GM23248 (cell line): ENCODE measurements at places on chromosomes 4 and X.

- no peak overlapping the region for H3K4me3 ChIP-seq
- H3K27me3 ChIP-seq = no peaks in the 10 kb centered on the region
- H3K4me1 ChIP-seq = no peaks in the 10 kb centered on the region
- H3K36me3 ChIP-seq = no peaks in the 10 kb centered on the region
- DNase-seq = no peak
- H3K27ac ChIP-seq = no peak overlapping the region
These were observed 5.7 kb downstream of the SLC6A8 start for GRCh38 chrX:153693216-153694086.

DNA sequence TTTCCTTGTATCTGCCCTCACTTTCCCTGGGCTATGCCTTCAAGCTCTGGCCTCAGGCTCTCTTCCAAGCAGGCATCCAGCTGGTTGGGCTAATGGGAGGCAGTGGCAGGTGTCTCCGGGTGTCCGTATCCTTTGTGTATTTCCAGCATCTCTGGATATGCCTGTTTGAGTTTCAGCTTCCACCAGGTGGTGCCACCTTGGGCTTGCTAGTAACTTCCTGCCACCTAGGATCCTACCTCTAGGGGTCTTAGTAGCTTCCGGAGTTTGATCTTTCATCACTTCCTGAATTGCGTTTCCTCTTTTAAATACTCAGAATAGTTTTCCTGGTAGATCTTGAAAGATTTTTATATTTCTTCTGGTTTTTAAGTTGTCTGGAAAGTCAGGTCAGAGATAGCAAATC lies 23.2 kb upstream of the ANOS1 start:
- peaks cover 23% of the 10 kb centered on the region for H3K4me1 ChIP-seq
- no peaks in the 10 kb centered on the region for H3K27me3 ChIP-seq
- H3K4me3 ChIP-seq = no peak overlapping the region
- H3K36me3 ChIP-seq = no peaks in the 10 kb centered on the region

- H3K27ac ChIP-seq = no peak overlapping the region
- no peaks in the 10 kb centered on the region for H3K36me3 ChIP-seq
- DNase-seq = no peak
- no peaks in the 10 kb centered on the region for H3K4me1 ChIP-seq
These were observed 1115.5 kb downstream of the NLGN4X start for GRCh38 chrX:5113128-5113527.

GRCh38 chr4:83285055-83285407 lies 433 bp upstream of the COQ2 start:
- H3K4me1 ChIP-seq = peaks cover 5% of the 10 kb centered on the region; the same call in 1 of the 2 replicates
- H3K27me3 ChIP-seq = no peaks in the 10 kb centered on the region
- H3K36me3 ChIP-seq = no peaks in the 10 kb centered on the region

DNA sequence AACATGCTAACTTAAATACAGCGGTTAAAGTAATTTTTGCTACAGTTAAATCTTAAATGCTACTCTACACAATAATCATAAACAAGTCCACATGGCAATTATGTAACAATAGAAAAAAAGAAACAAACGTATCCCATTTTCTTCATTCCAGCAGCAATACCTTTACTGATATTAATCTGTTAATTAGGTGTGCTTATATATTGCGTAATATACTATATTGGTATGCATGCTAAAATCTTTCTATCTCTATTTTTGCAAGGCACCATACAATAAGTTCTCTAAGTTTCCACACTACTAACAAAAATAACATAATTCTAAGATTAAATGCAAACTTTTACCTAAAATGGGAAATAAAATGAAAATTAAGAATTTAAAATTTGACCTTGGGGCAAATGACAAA lies 500.6 kb downstream of the SPOCK3 start:
- H3K27ac ChIP-seq = no peak overlapping the region
- DNase-seq = no peak
- H3K27me3 ChIP-seq = no peaks in the 10 kb centered on the region
- no peak overlapping the region for H3K4me3 ChIP-seq
- no peaks in the 10 kb centered on the region for H3K4me1 ChIP-seq
- H3K36me3 ChIP-seq = no peaks in the 10 kb centered on the region

GRCh38 chrX:134161162-134161561 lies 75.8 kb upstream of the CCDC160 start:
- H3K27me3 ChIP-seq = no peaks in the 10 kb centered on the region
- no peak overlapping the region for H3K27ac ChIP-seq
- no peak overlapping the region for H3K4me3 ChIP-seq
- no peaks in the 10 kb centered on the region for H3K36me3 ChIP-seq
- H3K4me1 ChIP-seq = no peaks in the 10 kb centered on the region

GRCh38 chr4:126595643-126596042 lies 1037.1 kb upstream of the INTU start:
- H3K36me3 ChIP-seq = no peaks in the 10 kb centered on the region
- H3K27ac ChIP-seq = no peak overlapping the region
- DNase-seq = no peak

GRCh38 chr4:39814403-39815185 lies 116.7 kb downstream of the UBE2K start:
- no peak overlapping the region for H3K4me3 ChIP-seq
- DNase-seq = peak; percentile 50
- no peaks in the 10 kb centered on the region for H3K36me3 ChIP-seq
- H3K27ac ChIP-seq = no peak overlapping the region

GRCh38 chrX:30504309-30504708 lies 73.3 kb downstream of the TASL start:
- no peaks in the 10 kb centered on the region for H3K27me3 ChIP-seq
- peak; percentile 38 for DNase-seq
- H3K36me3 ChIP-seq = no peaks in the 10 kb centered on the region
- no peaks in the 10 kb centered on the region for H3K4me1 ChIP-seq

- DNase-seq = peak; percentile 72
- H3K27me3 ChIP-seq = no peaks in the 10 kb centered on the region
- H3K27ac ChIP-seq = peak overlapping the region; percentile 42
- peak overlapping the region; percentile 26; the same call in 1 of the 2 replicates for H3K4me3 ChIP-seq
These were observed 15.3 kb upstream of the RAB9B start for GRCh38 chrX:103847174-103847870.

- DNase-seq = no peak
- no peaks in the 10 kb centered on the region for H3K4me1 ChIP-seq
- no peaks in the 10 kb centered on the region for H3K36me3 ChIP-seq
These were observed 1444.2 kb downstream of the ADGRL3 start for GRCh38 chr4:62644372-62644771.

DNA sequence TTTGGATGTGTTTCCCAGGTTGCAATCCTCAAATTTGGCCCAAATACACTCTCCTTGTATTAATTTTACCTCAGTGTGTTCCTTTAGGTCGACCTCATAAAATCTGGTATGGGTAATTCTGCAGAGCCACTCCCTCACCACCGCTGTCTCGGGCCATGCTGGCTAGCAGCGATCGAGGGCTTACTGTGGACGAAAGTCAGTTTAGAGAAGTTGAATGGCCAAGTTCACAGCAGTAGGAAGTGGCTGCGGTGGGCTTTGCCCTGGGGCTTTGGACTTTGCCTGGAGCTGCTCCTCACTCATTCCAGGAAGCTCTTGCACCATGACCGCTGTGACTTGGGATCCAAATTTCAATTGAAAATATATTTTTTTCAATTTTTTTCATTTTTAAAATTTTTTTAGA lies 19.6 kb downstream of the TMEM187 start:
- H3K4me3 ChIP-seq = no peak overlapping the region
- no peak overlapping the region for H3K27ac ChIP-seq
- no peaks in the 10 kb centered on the region for H3K4me1 ChIP-seq
- no peaks in the 10 kb centered on the region for H3K27me3 ChIP-seq

DNA sequence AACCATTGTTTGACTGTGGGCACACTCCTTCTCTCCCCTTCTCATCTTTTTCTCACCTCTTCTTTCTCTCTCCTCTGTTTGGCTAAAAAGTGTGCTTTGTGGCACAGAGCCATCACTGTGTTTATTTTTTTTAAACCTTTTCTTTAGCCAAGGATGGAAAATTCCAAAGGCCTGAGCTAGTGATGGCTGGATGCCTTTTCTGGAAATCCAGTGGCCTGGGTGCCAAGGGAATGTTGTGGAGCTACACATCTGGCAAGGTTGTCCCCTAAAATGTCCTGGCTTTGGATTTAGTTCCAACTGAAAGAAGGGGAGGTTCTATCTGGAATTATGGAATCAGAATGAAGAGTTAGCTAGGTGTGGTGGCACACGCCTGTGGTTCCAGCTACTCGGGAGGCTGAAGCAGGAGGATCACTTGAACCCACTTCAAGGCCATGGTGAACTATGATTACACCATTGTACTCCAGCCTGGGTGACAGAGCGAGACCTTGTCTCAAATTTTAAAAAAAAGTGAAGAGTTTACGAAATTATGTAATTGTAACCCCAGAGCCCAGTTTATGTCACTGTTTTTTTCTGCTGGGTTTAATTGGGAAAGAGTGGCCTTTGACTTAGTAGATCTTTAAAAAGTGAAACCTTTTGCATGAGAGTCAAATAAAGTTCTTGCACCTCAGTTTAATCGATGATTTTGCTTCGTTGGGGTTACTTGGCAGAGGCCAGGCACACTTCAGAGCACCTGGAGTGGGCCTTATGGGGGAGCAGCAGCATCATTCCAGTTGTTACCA lies 17.7 kb downstream of the DOCK11 start:
- H3K4me3 ChIP-seq = no peak overlapping the region
- no peaks in the 10 kb centered on the region for H3K36me3 ChIP-seq
- peak; percentile 29 for DNase-seq
- H3K27ac ChIP-seq = no peak overlapping the region
- no peaks in the 10 kb centered on the region for H3K27me3 ChIP-seq
- H3K4me1 ChIP-seq = peaks cover 5% of the 10 kb centered on the region; the same call in 1 of the 2 replicates

- peaks cover 29% of the 10 kb centered on the region for H3K4me1 ChIP-seq
- H3K4me3 ChIP-seq = no peak overlapping the region
- H3K27ac ChIP-seq = no peak overlapping the region
- DNase-seq = no peak
- H3K36me3 ChIP-seq = no peaks in the 10 kb centered on the region
These were observed 28.9 kb downstream of the LNX1 start for GRCh38 chr4:53562409-53562808.
